ENCODE measurements at places on chromosomes 7 and 10. TPM values are rescaled to one million over a fixed set of nuclear protein-coding genes. Genes with fewer than 3 reads are reported as not detected.

Gene VSTM4
- 0.13 TPM for total RNA-seq

Gene FAM131B
- total RNA-seq: 1.5 TPM

Gene MYL7
- not detected for total RNA-seq

GRCh38 chr7:25272265-25272664, 44.0 kb upstream of the NPVF start:
- no peak for DNase-seq

GRCh38 chr10:22308390-22308789, 7.8 kb upstream of the COMMD3 start:
- peak; percentile 89 for DNase-seq

GRCh38 chr7:18384491-18385143, 110.9 kb upstream of the HDAC9 start:
- no peak for DNase-seq

DNA sequence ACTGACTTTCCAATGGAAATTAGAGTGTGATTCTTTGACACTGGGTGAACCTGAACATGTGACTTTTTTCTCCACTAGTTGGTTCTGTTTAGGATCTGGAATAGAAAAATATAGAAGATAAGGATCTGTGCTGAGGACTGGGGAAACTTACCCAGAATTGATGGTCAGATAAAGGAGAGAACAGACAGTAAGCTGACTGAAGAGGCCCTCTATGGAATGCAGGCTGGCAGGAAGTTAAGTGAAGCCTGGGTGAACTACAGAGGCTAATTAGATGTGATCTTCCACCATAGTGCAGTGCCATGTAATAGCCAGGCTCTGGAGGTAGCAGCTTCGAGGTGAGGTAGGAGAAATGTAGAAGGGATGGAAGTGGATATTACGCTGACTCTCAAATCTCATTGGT, 455.3 kb downstream of the PLXDC2 start:
- DNase-seq: no peak

DNA sequence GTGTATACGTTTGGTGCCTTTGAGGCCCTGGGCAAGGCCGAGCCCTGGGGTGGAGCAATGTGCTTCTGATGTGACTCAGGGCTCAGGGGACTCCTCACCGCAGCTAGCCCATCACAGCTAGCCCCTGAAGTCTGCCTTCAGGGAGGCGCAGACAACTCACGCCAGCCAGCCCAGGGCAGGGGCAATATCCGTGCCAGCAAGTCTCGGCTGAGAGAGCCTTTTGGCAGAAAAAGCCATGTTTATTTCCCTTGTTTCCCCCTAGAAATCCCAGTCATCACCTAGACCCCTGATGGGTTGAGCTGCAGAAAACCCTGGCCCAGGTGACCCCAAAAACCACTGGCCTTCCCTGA, 90.4 kb downstream of the CHST15 start:
- DNase-seq: no peak
